HTR-8/SVneo (cell line): ENCODE measurements at places on chromosomes 4 and X.
A peak's percentile ranks its signal among the peaks of the same experiment; 100 is the strongest.

DNA sequence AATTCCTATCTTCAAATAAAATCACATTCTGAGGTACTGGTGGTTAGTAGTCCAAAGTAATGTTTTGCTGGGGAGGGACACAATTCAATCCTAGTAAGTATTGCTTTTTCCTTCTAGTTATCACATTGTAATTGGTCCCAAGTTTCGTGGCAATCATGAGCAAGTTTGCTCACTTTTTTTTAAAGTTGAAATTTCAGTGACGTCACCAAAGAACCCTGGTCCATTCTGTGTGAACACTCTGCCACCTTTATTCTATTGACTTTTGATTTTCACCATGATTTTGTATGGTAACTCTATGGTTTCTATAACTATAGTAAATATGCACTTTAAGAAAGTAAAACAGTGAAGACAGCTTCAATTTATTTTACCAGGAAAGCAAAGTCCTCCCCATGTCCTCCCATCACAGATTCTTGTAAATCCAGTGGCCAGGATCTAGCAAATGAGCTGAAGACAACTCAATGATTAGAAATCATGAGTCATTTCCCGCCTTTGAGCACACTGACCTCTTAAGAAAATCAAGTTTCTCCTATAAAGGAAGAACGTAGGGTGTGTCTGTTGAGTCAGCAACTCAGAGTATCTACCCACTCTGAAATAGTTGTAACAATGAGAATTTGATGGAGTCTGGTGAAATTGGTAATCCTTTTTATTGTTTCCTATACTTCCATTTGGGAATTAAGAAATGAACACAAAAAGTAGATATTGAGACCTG lies 1306.6 kb upstream of the PABPC4L start:
- peak; percentile 37 for DNase-seq

GRCh38 chr4:173270312-173271027 lies 63.7 kb downstream of the HMGB2 start:
- no peak for DNase-seq

DNA sequence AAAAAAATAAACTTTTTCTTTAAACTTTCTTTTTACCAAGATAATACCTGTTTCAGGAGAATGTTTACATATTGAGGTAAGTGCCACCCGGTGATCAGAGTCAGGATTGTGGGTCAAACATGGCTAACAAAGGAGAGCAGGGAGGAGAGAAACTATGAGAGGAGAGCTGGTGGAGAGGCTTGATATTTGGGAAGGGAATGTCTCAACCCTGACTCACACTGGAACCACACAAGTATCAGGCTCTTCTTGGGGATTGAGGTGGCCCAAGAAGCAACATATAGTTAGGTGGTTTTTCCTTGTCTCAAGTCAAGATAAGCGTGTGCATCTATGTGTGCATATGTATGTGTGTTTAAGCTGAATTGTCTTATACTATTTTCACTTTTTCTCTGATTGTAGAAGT lies 6.7 kb downstream of the TCEAL1 start:
- DNase-seq = no peak

DNA sequence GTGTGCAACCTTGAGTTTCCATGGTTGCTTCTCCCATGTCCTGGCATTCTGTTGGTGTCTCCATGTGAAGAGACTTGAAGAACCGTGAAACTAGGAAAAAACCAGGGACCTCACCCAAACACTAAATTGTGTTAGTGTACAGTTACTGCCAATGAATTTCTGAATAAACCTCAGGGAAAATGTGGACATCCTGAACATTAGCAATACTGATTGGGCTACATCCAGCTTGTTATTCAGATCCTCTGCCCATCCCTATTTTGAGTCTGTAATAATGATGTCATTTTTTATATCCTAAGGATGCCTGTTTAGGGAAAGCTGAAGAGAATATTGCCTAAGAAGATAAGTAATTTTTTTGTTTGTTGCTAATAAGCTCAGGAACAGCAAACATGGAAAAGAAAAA lies 262.7 kb downstream of the TMA16 start:
- no peak for DNase-seq

DNA sequence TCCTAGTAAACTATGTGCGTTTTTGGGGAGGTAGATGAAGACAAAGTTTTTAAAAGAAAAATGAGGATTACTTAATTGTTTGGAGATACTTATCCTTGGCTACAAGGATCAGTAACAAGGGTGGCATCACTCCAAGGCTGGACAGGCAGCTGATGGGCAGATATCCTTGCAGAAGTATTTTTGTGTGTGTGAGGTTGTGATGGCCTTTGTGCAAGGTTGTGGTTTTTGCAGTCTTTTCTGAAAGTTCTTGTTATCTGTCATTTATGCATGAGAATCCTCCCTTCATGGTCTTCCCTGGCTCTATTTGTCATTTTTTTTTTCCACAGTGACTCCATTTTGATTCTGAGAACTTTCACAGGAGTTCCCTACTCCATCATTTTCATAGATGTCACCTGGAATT lies 96.0 kb upstream of the C1GALT1C1 start:
- no peak for DNase-seq

GRCh38 chrX:80430826-80431504 lies 10.7 kb downstream of the TENT5D start:
- no peak for DNase-seq
